Activated T-cell treated with anti-CD3 and anti-CD28 coated beads for 24 hours (primary cell): ENCODE measurements at places on chromosomes 6 and 20.

DNA sequence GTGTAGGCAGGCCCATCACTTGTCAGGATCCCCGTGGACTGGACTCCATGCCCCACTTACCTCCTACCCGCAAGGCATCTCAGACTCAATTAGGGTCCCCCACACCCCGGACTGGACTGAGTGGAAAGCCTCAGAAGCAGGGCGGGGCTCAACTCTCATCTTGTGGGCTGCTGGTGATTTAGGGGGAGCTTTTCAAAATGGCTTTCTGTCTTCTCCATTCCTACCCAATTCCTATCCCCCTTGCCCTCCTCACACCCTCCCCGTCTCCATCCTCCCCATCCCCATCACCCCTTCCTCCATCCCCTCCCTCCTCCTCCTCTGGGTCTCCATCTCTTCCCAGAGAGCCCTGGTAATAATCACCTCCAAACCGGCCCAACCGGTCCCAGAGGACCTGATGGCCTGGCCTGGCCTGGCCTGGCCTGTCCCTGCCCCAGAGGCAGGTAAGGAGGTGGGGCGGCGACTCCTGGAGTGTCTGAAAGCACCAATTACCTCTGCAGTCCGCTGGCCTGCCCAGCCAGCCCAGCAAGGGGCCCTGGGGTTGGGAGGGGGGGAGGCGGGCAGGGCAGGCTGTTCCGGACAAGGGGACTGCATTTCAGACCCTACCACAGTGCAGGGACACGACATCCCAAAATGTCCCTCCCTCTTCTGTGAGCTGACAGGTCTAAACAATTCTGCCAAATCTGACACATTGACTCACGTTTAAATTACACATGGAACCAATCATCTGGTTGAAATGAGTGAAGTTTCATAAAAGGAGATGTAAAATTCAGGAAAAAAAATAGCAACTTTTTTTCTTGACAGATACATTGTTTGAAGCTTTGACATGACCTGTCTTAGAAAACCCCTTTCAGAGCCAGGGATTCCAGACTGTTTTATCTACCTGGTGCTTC is 24.8 kb downstream of the MAFB start:
- DNase-seq = no peak

DNA sequence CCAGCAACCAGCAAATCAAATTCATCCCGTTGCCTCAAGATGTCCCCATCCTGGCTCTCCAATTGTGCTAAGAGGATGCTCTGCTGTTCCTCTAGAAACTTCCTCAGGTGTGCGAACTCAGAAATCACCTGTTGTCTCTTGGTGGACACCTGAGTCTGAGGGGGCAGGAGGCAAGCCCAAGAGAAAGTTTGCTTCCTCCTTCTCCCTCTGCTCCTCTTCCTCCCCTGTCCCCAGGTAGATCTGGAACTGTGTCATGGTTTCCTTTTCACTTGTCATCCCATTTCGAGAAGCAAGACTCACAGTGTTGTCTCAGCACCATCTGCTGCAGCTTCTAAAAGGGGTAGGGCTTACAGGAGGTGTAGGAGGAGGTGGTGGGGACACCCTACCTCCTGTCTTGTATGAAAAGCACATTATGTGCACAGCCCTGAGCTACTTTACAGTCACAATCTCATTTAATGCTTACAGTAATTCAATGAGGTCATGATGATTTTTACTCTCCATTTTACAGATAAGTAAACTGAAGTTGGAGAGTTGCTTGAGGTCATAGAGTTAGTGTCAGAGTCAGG is 2.5 kb downstream of the TRIM10 start:
- DNase-seq = no peak

DNA sequence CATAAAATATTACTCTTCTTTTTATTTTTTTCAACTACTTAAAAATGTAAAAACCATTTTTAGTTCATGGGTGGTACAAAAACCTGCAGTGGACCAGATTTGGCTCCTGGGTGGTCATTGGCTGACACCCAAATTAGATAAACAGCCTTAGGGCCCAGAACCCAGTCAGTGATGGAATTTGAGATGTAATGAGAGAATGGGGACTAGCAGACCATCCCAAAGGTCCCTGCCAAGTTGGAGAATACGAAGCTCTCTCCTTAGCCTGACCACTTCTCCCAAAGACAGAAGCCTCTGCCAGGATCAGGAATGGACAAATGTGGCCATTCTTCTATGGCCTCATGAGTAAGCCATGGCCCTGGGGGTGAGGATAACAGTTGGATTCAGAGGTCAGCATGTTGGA is 194.7 kb downstream of the NFATC2 start:
- DNase-seq = no peak

DNA sequence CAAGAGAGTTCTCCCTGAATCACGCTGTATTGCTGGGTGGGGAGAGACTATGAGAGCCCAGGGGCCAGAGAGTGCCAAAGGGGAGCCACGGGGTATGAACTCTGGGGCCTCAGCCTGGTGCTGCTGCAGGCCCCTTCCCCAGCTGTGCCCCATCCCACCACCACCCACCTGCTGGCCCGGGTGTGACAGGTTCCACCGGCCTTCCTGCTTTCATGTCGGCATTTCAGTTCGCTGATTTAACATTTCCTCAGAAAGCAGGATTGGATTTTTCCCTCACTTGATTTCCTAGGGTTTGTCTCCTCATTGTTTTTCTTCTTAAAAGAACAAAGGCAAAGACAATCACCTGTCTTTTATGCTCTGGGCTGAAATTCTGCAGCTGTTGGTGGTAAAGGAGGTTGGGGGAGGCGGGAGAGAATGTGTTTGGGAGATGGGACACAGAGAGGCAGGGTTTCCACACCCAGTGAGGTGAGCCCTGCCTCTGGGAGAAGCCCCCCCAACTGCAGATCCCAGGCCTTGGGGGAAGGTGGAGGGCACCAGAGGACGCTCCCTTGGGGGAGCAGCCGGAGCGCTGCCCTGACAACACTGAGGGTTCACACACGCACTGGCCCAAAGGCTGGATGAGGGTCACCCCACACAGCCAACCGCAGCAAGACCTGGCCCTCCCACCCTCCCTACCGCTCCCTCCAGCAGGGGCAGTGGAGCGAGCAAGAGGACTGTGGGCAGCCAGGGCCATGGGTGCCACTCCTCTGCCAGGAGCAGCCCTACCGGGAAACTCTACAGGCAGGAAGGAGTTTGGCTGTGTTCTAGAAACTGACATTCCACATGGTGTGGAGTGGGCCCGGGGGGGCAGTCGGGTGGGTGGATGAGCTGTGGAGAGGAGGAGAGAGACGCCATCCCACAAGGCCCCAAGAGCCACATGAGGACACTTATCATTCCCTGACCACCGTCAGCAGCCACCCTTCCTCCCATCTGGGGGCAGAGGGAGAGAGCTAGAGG is 10.5 kb upstream of the MLN start:
- no peak for DNase-seq

DNA sequence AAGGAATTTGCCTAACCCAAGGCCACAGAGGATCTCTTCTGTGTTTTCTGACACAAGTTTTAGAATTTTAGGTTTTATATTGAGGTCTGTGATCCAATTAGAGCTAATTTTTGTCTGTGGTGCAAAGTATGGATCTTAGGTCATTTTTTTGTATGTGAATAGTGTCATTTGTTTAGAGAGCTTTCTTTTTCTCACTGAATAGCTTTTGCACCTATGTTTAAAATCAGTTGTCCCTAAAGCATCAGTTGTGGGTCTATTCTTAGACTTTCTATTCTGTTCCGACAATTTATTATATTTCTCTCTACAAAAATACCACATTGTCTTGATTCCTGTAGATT is 341 bp upstream of the MCM9 start:
- no peak for DNase-seq

DNA sequence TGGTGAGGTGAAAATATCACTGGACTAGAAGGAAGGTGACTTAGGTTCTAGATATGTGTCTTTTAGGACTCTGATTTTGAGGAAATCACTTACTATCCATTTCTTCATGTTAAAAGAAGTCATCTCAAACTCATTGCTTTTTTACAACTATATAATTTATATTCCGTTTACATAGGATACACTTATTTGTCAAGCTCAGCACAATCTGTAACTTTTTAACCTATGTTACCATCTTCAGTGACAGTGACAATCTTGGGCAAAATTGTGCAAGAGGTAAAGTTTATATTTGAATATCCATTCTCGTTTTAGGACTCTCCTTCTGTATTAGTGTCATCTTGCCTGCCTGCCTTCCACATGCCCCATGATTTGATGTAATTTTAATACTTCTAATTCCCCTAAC is 74.0 kb upstream of the FAM83B start:
- no peak for DNase-seq

DNA sequence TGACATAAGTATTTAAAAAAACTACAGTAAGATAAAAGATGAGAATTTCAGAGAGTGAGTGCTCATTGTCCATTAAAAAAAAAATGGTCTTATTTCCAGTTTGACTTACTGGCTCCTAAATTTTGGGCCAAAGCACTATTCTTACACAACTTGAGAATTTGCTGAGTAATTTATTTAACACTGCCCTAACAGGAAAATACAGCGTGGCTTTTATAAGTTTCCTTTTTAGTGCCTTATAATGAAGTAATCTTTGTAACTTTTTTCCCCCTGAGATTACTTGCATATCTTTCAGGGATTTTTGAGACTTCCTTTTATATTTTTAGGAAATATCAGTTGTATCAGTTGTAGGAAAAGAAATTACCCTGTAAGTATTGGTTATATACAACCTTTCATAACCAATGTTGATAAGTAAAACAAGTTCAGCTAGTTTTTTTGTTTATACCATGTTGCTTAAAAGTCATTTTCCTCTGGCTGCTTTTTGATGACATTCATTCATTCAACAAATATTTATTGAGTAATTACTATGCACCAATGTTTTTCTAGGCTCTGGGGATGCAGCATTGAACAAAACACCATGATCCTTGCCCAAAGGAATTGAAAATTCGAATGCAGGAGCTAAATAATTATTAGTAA is 106.4 kb upstream of the SGK1 start:
- DNase-seq = no peak

- DNase-seq = no peak
These were observed 4.9 kb upstream of the ADA start for GRCh38 chr20:44656448-44656847.

DNA sequence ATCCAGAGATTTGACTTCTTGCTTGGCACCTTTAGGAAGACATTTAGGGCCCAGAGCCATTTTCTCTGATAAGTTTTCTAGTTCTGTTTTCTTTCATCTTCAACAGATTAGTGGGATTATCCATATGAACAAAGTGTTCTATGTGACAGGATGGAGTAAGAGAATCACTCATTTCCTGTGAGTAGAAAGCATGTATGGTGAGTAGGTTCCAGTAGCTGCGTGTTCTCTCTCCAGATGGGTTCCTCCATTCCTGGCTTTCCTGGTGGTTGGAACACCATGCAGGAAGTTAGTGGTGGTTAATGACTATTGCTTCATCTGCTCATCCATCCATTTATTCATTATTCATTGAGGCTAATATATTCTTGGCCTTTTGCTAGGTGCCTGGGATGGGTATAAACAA is 54.0 kb downstream of the EFCAB8 start:
- DNase-seq = no peak

GRCh38 chr20:40524071-40524470 is 165.0 kb downstream of the MAFB start:
- no peak for DNase-seq

GRCh38 chr6:152223636-152224035 is 413.5 kb downstream of the SYNE1 start:
- no peak for DNase-seq

DNA sequence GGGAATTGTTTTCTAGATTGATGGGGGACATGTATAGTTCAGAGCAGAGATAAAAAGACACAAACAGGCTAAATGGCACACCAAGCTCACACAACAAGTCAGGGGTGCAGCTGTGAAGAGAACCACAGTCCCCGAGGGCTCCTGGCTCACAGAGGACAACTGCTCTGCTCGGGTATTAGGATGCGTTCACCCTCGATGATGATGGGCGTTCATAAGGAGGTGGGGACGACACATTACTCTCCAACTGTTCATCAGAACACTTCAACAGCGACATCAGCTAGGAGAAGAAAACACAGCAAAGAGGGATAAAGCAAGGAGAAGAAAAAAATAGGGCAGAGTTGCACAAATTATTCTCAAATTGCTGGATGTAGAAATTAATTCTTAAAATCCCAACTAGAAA is 174.8 kb upstream of the RREB1 start:
- DNase-seq = no peak

- DNase-seq = no peak
These were observed 32.9 kb upstream of the SLC22A3 start for GRCh38 chr6:160315310-160315709.

- no peak for DNase-seq
These were observed 3.6 kb downstream of the PARD6B start for GRCh38 chr20:50734730-50735679.

GRCh38 chr6:5517796-5518195 is 256.5 kb downstream of the FARS2 start:
- DNase-seq = peak; percentile 20

DNA sequence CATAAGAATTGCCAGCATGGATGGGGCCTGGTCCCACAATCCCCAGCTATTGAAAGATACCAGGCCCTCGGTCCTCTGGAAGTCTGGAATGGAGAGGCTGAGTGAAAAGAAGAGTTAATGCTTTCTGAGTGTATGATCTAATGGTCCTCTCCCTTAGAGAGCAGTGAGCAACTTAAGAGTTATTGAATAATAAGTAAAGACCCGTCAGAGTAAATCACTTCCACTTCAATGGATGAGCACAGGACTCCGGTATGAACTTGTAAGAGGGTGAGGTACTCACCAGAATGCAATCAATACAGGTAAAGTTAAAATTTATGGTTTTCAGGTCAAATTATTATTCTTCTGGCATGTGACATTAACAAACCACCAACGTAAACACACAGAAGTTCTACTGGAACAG is 39.9 kb downstream of the FAXC start:
- no peak for DNase-seq

DNA sequence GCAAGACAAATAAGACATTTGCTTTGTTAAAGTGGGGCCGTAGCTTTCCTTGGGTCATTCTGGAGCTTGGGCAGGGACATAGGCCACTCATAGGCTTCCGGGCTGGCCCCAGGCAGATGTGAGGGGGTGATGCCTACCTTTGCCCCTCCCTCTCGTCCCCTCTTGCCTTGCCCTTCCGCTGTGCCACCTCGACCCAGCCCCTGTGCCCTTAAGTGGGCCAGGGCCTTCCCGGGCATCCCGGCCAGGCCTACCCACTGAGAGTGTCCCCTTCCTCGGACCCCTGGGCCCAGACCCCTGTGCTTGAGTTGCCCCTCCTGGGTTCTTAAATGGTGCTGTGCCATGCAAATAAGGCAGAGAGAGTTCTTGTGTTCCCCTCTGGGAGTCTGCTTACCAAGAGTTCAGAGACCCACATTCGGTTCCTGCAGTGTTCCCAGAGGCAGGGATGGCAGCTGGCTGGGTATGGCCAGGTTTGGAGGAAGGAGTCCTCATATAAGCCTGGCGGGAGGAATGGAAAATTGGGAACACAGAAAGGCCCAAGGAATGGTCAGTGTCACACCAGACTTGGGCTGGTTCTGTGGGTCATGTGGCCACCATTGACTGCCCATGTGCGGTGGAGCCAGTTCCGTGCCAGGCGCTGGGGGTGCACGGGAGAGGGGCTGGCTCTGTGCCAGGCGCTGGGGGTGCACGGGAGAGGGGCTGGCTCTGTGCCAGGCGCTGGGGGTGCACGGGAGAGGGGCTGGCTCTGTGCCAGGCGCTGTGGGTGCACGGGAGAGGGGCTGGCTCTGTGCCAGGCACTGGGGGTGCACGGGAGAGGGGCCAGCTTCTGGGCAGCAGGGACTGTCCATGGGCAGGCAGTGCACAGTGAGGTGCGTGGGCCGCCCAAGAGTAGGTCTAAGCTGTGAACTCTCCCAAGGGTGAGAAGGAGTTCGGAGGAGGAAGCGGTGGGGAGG is 173.5 kb upstream of the SNX9 start:
- no peak for DNase-seq

GRCh38 chr6:71913444-71914234 is 27.3 kb downstream of the RIMS1 start:
- DNase-seq = no peak

GRCh38 chr6:14897831-14898230 is 348.0 kb upstream of the JARID2 start:
- DNase-seq = no peak

- DNase-seq = no peak
These were observed 3.9 kb upstream of the TGM2 start for GRCh38 chr20:38168791-38169589.
